ENCODE measurements at places on chromosomes 6 and 20.

GRCh38 chr6:35765739-35766138 is 10.7 kb upstream of the CLPSL2 start:
- DNase-seq = no peak

GRCh38 chr6:43509984-43510826 is at the start of gene LRRC73:
TSS of gene LRRC73 (minus strand) at chr6:43510346. CDS start at chr6:43509785, 561 bp downstream.
- peak; percentile 87 for DNase-seq

- DNase-seq = no peak
These were observed 162.0 kb upstream of the EPHA7 start for GRCh38 chr6:93581371-93581770.

DNA sequence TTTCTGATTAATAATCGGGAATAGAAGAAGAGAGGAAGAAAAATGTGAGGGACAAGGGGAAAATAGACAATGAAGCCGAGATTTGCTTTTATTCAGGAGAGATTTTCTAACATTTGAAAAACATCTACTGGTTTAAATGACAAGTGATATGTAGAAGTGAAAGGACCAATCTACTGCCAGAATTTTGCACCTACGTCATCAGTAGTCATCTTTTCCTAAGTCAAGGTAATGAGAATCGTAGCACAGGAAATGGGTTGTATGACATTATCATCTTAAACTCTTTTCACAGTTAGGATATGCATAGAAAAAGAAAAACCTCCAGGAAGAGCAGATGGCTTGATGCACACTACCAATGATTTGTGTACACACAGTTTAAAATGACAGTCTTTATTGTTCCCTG is 45.3 kb upstream of the RAB32 start:
- no peak for DNase-seq

DNA sequence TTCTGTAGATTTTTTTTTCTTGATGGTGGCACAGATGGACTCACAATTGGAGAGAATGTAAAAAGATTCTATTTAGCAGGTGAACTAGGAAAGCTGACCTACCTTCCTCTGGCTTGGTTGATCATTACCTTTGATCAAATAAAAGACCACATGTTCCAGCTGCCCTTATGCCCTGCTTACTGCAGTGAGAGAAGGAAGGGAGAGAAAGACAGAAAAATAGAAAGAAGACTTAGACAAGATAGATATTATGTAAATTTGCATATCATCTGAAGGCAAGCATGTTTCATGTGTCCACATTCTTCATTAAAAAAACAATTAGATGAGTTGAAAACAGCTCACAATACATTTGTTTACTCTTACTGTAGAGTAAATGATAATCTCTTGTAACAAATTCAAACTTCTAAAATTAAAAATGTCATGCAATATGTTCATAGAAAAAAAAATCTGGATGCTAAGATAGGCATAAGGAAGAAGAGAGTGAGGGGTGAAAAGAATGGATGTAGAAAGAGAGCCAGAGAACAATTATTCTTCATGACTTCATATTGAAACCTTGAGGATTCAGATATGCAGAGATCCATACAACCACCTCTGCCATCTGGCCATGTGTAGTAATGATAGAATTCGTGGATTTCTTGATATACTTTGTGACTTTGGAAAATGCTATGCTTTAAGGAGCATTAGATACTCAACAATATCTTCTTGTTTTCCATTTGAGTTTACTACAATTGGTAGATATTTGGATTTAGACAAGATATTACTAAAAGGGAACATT is 71.7 kb downstream of the RFX6 start:
- no peak for DNase-seq

DNA sequence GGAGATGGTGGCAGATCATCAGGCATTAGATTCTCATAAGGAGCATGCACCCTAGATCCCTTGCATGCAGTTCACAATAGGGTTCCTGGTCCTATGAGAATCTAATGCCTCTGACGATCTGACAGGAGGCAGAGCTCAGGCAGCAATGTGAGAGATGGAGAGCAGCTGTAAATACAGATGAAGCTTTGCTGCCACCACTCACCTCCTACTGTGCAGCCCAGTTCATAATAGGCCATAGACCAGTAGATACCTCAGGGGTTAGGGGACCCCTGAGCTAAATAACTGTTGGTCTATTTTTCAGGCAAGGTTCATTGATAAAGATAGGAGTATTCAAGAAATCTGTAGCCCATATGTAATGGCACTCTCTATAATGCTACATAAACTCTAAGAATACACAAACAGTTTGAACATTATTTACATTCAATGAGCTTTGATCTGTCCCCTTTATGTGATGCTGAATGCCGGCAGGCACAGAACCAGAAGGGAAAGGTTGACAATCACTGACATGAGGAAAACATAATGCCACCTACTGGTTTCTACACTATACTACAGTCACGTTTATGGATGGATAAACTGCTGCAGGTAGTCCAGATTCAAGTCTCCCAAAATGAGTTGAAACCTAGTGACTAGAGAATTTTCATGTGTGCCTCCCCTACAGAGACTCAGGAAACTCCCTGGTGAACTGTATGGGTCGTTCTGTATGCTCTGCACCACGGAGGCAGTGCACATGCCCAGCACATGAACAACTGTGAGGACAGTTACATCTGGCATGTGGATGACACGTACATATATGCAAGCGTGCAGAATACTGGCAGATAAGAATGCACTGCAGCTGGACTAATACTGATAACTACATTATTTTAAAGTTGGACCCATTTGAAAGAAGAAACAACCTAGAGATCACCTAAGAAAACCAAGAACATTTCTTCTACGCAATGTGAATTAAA is 72.0 kb downstream of the DST start:
- DNase-seq = no peak

DNA sequence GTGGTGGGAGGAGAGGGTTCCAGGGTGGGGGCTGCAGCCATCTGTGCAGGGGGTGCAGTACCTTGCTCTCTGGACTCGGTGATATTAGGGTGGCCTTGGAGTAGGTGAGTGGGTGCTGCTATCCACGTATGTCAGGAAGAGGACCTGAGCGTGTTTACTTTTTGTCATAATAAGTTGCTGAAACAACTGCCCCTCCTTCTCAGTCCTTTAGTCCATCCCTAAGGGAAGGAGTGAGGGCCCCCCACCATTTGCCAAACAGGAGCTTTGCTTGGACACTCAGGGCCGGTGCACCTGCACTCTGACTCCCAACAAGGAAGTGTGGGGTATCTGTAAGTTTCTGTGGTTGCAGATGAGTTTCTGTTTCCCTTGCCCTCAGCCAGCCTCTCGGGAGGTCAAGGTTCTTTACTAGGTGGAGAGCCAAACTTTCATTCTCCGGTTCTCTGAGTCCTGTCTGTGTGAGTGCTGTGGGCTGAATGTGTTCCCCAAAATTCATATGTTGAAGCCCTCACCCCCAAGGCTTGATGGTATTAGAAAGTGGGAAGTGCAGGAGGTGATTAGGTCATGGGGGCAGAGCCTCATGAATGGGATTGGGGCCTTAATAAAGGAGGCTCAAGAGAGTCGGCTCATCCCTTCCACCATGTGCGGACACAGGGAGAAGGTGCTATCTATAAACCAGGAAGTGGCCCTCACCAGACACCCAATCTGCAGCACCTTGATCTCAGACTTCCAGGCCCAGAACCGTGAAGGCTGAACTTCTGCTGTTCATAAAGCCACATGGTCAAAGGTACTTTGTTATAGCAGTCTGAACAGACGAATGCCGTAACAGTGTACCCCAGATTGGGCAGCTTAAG is 19.6 kb upstream of the CCR6 start:
- DNase-seq = no peak

DNA sequence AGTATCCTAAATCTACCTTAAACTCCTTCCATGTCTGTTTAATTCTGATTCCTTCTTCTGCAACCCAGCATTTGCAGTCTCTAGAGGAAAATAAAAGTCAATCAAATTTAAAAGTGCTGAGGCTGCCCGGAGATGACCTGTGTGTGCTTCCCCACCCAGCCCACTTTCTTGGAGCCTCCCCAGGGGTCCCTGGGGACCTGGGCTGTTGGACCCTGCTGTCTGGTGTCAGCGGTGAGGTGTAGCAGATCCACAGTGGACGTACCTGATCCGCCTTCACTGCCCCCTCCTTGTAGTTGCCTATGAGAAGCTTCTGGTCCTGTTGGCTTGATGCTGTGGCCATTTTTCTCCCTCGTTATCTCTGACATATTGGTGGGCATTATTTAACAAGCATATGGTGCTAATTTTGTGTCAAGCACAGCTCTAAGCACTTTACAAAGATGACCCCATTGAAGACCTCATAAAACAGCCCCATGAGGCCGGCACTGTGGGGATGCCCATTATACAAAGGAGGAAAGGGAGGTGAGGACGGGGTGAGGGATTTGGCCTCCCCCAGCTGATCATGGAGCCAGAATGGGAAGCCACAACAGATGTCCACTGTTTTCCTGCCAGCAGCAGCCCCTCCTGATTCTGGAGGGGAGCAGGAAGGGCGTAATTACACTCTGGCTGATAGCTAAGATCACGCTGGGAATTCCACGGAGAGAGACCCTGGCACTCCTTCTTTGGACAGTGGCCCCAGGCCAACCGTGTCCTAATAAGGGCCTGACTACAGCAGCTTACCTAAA is 628.2 kb downstream of the CDH26 start:
- no peak for DNase-seq

- DNase-seq = peak; percentile 11
These were observed 237.7 kb downstream of the DLL1 start for GRCh38 chr6:170052991-170053821.

DNA sequence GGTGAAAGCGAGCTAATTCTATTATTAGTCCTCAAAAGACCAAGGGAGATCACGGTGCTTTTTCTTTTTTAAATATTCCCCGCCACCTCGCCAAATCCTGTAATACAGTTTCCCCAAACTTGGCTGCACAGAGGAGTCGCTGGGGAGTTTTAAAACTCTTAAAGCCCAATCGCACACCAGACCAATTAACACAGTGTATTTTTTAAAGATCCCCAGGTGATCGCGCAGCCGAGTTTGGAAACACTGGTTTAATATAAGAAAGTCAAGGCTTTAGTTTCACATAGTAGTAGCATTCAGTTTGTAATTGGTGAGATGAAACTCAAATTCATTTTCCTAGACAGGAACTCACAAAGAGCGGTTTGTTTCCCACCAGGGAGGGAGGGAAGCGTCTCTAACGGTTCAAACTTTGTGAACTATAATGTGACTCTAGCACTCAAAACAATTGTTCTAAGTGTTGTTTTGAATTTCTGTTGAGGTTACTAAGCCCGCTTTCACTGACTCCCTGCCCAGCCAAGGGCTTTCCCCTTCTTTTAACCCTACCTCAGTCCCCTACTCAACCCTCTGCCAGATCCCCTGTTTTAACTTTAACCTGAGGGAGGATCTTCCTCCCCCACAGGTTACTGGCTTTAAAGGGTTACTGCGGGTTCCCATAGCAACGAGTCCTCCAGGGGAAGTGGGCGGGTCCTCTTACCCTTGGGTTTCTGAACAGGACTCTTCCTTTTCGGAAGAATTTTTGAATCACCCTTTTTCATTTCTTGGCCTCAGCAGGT is 25.7 kb upstream of the BTBD3 start:
- peak; percentile 43 for DNase-seq

DNA sequence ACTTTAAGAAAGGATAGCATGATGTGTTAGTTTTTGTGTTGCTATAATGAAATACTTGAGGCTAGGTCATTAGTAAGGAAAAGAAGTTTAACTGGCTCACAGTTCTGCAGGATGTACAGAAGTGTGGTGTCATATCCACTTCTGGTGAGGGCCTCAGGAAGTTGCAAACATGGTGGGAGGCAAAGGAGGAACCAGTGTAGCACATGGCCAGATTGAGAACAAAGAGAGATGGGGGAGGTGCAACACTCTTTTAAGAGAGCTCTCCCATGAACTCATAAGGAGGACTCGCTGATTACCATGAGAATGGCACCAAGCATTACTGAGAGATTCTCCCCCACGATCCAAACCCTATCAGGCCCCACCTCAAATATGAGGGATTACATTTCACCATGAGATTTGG is 265.4 kb downstream of the RIMS1 start:
- no peak for DNase-seq

DNA sequence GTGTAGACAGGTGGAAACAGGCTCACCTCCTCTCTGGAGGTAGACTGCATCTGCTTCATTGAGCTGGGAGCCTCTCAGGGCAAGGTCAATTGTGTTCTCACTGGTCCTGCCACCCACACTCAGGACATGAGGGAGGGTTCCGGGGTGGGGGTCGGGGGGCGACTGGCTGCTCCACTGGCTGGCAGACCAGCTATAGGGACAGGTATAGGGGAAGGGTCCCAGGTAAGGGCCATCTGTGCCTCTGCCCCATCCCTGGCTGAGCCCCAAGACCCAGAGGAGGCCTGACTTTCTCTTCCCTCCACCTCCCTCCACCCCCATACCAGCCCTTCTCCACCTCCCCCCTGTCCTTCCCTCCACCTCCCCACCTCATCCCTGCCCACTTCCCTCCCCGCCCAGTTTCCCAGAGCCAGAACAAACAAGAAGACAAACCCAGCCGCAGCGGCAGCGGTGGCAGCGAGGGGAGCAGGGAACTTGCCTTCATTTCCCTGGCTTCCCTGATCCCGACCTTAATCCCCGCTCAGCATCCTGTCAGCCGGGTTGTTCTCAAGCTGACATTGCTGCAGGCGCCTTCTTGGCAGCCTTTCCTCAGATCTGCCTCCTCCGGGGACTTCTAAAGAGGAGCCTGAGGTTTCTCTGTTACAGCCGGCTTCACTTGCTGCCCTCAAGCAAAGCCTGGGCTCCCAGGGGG is 18.3 kb upstream of the FOXP4 start:
- DNase-seq = no peak

- no peak for DNase-seq
These were observed 269.0 kb downstream of the KHDC1L start for GRCh38 chr6:72956272-72956671.

DNA sequence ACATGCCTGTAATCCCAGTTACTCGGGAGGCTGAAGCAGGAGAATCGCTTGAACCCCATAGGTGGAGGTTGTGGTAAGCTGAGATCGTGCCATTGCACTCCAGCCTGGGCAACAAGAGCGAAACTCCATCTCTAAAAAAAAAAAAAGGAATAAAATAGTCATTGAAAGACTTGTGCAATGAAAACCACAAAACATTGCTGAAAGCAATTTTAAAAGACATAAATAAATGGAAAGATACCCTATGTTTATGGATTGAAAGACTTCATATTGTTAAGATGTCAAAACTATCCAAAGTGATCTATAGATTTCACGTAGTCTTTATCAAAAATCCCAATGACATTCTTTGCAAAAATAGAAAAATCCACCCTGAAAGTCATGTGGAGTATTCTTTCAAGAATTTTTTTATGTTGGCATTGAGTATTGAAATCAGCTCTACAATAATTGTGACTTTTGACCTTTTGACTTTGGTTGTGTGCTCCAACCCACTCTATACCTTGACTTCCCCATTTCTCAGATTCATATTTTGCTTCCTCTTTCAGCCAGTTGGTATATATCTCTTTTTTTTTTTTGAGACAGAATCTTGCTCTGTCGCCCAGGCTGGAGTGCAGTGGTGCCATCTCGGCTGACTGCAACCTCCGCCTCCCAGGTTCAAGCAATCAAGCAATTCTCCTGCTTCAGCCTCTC is 45.5 kb upstream of the SLC23A2 start:
- DNase-seq = no peak

DNA sequence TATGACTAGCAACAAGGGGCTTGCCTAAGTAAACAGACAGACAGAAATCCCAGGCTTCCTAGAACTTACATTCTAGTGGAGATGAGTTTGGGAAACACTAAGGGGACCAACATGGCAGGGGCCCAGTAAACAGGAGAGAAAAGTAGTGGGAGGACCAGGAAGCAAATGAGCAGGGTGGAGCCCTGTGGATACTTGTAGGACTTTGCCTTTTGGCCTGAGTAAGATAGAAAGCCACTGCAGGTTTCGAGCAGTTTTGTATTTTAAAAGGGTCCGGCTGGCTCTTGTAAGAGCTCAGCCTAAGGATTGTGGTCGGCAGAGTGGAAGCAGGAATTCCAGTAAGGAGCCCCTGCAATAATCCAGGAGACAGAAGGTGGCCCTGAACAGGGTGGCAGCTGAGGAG is 125.5 kb downstream of the MAP3K7 start:
- DNase-seq = no peak

- no peak for DNase-seq
These were observed 69.2 kb upstream of the TBC1D7 start for GRCh38 chr6:13397359-13398068.
